T follicular helper cell (primary cell): ENCODE measurements at places on chromosomes 6 and 20.

DNA sequence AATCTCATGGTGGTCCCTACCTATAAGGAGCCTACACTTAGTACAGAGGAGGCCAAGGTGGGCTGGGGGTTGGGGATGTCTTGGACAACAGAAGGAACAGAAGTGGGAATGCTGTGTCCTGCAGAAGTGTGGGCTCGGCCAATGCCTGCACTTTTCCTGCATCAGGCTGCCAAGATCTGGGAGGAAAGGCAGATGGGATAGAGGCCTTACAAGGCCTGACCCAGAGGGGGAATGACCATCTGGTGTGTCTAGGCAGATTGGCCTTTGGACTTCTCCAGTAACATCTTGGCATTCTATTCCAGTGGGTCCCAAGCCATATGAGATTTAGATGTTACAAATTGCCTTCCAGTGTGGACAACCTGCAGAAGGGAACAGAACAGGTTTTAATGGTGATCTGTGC lies 124.7 kb upstream of the GPR6 start:
- DNase-seq: no peak

DNA sequence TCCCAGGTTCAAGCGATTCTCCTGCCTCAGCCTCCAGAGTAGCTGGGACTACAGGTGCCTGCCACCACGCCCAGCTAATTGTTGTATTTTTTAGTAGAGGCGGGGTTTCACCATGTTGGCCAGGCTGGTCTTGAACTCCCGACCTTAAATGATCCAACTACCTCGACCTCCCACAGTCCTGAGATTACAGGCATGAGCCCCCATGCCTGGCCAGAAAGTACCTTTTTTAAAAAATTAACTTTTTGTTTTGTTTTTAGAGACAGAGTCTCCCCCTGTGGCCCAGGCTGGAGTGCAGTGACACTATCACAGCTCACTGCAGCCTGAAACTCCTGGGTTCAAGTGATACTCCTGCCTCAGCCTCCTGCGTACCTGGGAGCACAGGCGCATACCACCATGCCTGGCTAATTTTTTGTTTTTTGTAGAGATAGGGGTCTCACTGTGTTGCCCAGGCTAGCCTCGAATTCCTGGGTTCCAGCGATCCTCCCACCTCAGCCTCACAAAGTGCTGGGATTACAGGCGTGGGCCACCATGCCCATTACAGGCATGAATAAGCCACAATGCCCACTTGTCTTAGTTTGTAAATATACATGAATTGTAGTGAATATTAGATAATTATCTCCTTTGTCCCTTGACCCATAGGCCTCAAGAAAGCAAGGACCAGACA lies 17.4 kb upstream of the EEF1A1 start:
- DNase-seq: no peak

GRCh38 chr20:41600926-41601631 lies 17.1 kb downstream of the CHD6 start:
- DNase-seq: no peak

DNA sequence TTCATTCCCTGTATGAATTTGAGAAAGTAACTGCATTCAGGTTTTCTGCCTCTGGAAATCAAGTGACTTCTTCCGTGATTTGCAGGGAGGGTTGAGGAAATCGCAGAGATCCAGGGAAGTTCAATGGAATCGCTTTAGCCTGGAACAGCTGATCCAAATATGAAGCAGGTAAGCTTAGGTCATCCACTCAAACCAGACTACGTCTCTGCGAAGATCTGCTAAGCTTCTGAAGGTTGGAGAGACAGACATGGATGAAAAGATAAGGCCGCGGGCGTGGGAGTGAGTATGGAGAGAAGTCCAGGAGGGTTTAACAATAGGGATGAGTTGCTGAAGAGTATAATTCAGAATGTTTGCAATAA lies 34.2 kb upstream of the BTN3A2 start:
- no peak for DNase-seq

GRCh38 chr6:1170794-1171193 lies 141.1 kb upstream of the FOXQ1 start:
- DNase-seq: no peak

- peak; percentile 80 for DNase-seq
These were observed at the start of gene PHF1 for GRCh38 chr6:33410711-33411631. PHF1 (plus strand) TSS chr6:33411014; CDS start chr6:33412264, 1,250 bp downstream.

DNA sequence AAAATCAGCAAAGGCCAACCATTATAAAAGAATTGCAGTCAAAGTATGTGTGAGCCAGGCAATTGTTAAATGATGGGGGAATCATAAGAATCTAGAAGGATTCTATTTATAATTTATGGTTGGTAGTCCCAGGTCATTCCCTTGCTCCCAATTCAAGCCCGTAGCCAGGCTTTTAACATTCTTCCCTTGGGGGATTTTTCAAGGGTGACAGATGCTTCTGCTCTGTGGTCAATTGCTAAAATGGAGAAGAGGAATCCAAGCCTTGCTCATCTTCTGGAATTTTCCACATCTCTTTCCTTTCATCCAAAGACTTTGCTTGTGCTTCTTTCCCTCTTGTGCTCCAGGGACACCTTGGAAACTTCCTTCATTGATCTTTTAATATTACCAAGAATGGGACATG lies 18.0 kb upstream of the BCAS1 start:
- no peak for DNase-seq

GRCh38 chr6:33433001-33433543 lies 13.2 kb downstream of the SYNGAP1 start:
- DNase-seq: no peak

DNA sequence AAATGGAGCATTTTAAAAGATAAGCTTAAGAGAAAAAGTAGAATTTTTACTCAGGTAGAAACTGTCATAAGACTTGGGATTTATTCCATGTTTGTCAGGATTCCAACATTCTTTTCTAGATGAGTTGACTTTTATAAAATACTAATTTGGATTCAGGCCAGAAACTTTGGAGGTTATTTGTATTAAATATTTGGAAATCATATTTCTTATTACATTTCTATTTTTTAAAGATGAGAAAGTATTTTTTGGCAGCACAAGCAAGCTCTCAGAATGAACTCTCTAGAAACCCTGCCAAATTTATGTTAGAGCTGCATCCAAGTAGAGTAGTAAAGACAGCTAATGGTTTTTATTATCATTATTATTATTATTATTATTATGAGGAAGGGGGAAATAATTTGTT lies 1014.9 kb upstream of the GJE1 start:
- DNase-seq: no peak

DNA sequence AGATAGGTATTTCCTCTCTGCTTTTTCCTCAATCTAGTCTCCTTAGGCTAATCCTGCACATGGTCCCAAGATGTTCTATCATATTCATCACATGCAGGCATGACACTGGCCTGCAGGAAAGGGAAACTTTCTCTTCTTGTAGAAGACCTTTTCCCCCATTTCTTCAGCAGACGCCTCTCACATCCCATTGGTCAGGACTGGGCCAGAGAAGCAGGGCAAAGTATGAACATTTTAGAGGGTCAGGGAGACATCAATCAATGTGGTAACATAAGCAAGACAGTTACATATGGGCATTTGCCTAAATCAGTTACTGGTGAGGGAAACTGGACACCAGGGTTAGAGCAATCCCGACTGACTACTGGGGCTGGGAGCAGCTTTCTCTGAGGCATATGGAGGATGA lies 90.1 kb downstream of the CRYBG1 start:
- no peak for DNase-seq

DNA sequence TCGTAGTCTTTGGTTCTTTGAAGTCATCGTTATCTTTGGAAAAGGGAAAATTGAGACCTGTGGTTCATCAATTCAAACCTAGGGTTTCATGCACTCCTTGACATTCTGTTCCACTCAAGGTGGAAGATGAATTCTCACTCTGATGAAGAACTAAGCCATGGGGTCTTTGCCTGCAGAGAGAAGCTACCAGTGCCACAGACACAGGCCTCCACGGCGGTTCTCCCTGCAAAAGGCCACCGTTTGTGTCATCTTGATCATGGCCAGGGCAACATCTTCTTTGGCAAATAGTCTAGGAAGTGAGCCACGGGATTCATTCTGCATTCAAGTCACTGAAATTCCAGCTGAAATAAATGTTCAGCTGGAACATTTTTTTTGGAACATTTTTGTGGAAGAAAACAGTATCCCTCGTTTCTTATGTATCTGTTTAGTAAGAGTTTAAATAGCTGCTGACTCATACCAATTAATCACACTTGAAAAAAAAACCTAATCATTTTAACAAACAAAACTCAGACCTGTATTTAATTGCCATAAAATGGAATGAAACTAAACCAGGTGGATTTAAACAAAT lies 206.0 kb upstream of the FOXQ1 start:
- no peak for DNase-seq

DNA sequence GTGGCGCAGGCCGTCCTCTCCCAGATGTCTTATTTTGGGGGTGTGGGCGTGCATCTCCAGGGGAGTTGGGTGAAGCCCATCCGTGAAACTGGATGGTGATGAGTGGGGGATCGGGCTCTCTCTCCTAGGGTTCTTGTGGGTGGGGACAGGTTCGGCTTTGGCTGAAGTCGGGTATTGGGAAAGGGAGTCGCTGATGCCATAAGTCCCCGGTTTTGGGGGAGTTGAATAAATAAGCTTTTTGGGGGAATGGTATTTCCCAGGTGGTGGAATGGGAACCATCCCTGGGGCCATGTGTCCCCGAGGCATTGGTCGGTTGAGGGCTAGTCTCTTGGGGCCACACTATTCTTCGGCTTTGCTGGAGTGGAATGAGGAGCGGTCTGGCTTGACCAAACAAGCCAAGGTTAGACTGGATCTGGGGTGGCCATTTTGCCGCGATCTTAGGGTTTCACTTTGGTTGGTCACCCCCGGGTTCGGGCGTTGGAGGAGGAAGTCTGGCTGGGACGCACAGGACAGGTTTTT lies 481 bp downstream of the ZNF133 start:
- no peak for DNase-seq

DNA sequence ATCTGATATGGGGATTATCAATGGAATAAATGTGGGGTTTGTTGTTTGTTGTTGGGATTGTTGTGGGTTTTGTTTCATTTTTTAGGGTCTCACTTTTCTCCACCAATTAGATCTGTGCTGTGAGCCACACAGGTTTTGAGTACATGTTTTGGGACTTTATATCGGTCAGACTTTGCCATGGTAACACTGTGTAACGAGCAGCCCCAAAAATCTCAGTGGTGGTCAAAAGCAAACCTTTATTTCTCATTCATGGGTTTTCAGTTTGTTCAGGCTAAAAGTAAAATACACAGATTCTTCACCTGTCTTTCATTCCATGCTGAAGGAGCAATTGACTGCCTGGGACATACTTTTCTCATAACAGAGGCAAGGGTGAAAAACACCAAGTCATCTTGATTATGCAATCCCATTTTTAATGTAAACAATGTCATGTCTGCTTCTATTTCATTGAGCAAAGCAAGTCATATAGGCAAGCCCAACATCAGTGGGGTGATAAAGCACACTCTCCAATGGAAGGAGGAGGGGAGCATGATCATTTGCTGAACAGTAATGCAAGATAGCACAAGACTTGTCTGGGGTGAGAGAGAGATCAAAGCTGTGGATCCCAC lies 101.1 kb upstream of the PLCB4 start:
- DNase-seq: no peak
